ENCODE measurements at places on chromosomes 7 and 10.

- DNase-seq, result no peak
Observed at GRCh38 chr10:80542053-80542452, 4.4 kb downstream of the SH2D4B start.

DNA sequence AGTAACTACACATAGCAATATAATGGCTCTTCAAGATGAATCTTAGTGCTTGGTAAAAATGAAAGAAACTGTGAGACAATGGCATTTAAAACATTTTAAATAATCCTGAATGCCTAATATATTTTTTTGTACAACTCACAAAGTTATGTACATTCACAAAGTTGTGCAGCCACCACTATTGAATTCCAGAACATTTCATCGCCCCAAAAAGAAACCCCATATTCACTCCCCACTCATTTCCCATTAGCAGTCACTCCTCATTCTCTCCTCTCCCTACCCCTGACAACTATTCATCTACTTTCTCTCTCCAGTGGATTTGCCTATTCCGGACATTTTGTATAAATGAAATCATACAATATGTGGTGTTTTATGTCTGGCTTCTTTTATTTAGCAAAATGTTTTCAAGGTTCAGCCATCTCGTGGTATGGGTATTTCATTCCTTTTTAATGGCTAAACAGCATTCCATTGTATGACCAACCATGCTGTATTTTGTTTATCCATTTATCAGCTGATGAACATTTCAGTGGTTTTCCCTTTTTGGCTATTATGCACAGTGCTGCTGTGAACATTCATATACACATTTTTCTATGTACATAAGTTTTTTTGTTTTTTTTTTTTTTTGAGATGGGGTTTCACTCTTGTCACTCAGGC lies 34.7 kb downstream of the ENTPD7 start:
- DNase-seq, result no peak

GRCh38 chr7:21617916-21618390 lies 75.1 kb downstream of the DNAH11 start:
- DNase-seq, result no peak

DNA sequence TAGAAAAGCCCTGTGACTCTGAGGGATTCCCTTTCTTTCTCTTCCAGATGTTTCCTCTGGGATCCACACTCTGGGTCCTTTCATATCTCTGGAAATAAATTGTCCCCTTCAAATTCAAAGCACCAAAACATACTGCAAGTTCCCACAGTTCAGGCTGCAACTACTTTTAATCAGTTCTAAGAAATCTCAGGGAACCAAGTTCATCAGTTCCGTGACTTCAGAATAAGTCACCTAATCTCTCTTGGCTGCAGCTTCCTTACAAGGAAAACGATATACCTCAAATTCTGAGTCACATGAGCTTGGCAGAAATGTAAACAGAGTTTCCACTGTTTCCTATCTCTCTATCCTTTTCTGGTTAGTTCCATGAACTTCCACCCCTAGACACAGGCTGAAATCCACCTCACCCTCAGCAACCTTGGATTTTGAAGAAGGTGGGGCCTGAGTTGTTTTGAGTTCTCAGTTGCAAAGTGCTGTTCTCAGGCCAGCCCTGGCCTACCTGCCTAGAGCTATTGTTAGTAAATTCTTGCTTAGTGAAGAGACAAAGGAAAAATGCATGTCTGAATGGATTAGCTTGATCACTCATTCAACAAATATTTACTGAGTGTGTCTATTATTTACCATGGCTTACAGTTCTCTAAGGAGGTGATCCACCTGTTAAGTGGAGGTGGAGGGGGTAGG lies 59.3 kb upstream of the IL6 start:
- no peak for DNase-seq

DNA sequence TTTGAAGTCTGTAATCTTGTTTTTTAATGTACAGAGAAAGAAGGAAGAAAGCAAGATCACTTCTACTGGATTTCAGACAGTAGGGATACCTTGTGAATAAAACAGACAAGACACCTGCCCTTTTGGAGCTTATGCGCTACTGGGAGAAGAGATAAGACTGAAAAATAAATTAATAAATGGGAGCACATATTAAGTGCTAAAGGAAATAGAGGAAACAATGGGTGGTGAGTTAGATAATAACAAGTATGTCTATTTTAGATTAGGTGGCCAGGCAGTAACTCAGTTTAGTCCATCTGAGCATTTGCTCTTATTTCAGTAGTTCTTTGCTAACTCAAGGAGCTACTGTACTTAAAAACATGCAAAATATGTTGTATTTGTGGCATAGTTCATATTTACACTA lies 15.9 kb downstream of the MIOS start:
- DNase-seq, result no peak

DNA sequence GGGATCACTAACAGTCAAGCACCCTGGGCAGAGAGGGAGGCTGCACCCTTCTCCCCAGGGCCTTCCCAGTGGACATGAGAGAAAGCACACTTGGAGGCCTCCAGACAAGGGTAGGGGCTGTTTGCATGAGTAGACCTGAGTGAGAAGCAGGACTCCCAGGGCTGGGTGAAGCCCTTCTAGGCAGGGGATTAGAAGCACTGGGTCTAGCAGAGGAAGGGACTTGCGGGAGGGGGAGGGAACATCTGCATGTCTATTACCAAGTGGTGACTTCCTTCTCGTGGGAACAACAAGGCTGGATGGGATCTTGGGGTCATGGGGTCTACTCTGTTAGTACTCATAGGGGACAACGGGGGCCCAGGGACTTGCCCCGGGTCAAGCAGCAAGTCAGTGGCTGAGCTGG lies 67.8 kb downstream of the EMX2 start:
- no peak for DNase-seq
